NCI-H2171 (cell line): ENCODE measurements at places on chromosomes 3 and 15.

DNA sequence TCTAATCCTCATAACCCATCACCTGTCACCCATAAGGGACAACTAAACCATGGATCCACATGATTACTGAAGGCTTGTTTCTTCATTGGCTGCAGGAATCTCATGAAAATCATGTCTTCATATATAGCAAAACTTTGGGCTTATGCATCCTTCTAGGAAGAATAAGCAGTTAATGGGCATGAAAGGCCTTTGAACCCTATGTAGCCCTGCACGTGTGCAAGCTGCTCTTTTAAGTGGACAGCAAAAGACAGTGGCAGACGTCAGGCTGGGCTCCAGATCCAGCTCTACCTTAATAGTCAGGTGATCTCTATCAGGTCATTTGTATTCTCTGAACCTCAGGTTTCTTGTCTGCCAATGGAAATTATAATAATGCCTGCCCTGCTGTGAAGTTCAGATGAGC is 18.9 kb downstream of the CYP19A1 start:
- DNase-seq = no peak

DNA sequence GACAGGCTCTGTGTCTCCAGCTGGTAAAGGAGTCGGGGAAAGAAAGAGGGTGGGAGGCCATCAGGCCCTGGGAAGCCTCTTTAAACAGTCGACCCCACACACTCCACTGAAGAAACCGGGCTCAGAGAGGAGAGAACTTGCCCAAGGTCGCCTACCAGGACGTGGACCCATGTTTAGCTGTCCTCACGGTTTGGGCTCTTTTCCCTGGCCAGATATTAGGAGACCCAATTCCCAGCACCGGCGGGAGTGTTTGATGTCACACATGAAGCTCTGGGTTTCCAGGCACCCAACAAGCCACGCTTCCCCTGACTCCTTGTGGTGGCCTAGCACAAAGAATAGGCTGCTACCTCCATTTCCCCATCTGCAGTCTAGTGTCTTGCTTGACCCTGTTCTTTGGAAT is 52.2 kb upstream of the GRIP2 start:
- DNase-seq = no peak

GRCh38 chr3:73484656-73485248 is 140.0 kb downstream of the PDZRN3 start:
- DNase-seq = no peak

DNA sequence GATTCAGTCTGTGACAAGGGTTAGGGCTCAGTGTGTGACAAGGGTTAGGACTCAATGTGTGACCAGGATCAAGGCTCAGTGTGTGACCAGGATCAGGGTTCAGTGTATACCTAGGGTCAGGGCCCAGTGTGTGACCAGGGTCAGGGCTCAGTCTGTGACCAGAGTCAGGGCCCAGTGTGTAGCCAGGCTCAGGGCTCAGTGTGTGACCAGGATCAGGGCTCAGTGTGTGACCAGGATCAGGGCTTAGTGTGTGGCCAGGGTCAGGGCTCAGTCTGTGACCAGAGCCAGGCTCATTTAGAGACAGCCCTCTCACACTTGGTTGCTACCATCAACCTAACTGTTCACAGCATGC is 24.2 kb downstream of the LOXL1 start:
- DNase-seq = no peak

GRCh38 chr3:156751461-156752025 is 74.6 kb upstream of the LEKR1 start:
- DNase-seq = no peak

- peak; percentile 25 for DNase-seq
Observed at GRCh38 chr3:168248383-168249204, 152.9 kb upstream of the GOLIM4 start.

- DNase-seq = no peak
Observed at GRCh38 chr15:64112904-64113303, 17.1 kb downstream of the SNX1 start.

DNA sequence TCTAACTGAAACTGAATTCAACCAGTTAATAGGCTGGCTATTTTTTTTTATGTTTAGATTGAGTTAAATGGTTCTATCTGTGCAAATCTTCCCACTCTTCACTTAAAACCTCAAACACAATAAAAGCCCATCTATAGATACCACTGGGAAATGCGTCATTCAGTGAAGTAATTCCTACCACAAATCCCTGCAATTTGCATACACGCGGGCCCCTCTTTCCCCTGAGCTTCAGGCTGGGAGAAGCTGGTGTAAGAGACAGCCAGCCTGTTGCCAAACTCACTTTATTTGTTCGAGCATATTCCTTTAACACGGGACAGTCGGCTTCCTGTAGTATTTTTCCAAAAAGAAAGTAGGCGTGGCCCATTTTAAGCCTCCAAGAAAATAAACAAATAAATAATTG is 26.0 kb upstream of the MCTP2 start:
- no peak for DNase-seq

DNA sequence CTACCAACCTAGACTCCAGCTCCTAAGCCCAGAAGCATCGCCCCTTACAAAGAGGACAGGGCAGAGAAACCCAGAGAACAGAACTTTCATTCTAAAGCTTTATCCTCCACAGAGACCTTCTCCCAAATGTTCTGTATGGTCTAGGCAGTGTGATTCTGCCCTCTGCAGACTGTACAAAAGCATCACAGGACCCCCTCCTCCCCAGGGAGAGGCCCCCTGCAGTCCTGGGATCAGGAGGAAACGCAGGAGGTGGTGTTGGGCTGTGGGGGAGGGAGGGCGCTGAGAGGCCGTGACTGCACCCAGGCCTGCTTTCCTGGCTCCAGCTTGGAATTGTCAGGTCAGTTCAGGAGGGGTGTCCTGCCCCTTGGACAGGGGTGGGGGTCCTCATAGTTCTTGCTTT is 101.3 kb downstream of the DGKG start:
- no peak for DNase-seq

DNA sequence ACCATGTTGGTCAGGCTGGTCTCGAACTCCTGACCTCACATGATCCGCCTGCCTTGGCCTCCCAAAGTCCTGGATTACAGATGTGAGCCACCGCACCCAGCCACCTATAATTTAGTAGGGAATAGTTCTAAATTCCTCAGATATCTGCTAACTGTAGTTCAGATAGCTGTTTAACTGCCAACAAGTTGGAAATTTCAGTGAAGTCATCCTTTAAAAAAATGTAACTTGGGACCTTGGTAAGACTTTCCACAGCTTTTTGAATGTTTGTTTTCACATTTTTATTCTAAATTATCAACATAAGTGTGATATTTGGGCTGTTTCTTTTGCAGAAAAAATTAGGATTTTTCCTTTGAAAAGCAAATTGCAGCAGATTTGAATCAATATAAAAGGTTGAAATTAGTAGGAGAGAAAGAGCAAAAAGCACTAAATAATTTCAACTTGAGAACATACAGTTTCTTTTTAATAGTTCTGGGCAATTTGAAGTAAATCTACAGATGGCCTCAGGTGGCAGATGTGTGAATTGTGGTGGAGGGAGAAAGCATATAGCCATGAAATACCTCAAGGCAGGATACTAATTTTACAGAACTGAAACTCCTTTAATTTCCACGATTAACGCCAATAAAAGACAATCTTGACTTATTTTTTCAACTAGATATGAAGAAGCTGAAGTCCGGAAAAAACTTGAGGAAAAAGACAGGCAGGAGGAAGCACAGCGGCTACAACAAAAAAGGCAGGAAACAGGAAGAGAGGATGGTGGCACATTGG is 34.3 kb downstream of the USP8 start:
- no peak for DNase-seq

- no peak for DNase-seq
Observed at GRCh38 chr3:49217688-49218470, 46.5 kb downstream of the KLHDC8B start.

DNA sequence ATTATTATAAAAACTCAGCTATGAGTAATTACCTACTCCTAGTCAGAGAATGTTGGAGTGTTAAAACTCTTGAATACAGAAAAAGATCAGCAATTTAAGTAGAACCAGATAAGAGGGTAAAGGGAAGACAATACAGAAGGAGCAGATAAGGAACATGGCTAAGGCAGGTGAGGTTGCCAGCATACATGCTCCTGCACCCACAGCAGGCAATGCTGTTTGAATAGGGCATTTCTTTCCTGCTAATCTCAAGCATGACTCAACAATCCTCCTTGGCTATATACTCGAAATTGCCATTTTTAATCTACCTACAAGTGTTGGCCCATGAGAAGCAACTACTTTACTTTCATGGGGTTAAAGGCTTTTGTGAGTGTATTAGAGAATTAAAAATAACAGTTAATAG is 494.5 kb downstream of the DIPK2A start:
- DNase-seq = no peak

DNA sequence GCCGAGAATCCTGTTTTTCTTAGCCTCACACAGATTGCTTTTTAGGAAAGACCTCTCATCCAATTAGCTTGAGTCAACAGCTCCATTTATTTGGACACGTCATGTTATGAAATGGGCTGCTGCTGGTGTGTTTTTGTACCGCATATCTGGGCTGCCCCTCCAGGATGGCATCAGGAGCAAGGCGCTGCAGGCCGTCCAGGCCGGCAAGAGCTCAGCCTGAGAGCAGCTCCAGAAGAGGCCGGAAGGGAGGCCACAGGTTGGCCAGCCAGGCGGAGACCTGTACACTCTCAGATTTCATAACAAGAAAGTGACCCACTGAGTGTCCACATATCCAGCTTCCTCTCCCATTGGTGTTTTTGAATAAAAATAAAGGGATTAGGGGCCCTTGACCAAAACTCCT is 28.3 kb downstream of the FOXL2NB start:
- no peak for DNase-seq

DNA sequence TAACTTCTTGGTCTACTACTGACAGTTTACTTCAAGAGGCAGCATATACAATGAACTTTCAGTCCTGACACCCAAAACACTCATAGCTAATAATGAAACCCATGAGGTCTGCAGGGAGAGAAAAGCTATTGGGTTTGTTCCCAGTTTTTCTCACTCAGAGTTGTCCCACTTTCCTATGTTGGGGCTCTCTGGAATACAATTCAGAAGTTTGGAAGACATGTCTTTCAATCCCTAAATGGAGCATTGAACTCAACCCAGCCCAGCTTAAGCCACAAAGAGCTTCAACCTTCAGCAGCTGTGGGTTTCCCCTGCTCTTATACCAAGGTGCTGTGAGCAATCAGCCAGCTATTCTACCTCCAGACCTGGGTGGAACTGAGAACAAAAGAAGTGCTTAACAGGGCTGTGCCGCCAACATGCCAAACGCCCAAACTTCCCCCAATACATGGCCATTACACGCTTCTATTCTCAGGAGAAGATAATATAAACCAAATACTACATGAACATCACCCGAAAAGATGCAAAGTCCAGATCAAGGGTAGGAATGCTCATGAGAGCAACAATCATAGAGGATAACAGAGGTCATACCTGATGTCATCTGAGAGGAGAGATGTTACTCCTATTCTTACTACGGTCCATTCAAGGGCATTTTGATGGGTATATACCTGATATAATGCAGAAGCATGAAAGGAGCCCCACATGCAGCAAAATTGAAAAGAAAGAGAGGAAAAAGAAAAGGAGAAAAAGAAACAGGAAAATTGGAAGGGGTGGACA is 131.2 kb upstream of the TGFBR2 start:
- DNase-seq = no peak

- DNase-seq = no peak
Observed at GRCh38 chr15:66841953-66842681, 140.1 kb downstream of the SMAD6 start.

DNA sequence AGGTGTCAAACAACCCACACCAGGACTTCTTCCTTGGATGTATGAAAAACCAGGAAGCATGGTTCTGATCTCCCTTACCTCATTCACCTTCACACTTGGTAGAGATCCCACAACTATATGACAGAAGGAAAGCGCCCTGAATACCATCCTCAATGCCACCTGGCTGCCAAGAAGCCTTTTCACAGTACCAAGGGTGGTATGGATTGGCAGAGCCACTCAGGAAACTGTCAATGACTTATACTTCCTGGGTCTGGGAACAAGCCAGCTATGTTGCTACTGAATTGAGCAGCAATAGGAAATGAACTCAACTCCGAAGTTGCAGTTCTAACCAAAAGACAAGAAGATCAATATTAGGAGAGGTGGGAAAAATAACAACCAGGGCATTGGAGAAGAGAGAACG is 72.5 kb upstream of the PSMD6 start:
- DNase-seq = no peak

- DNase-seq = no peak
Observed at GRCh38 chr3:66639809-66640356, 139.1 kb upstream of the LRIG1 start.

GRCh38 chr3:119311081-119311925 is 17.1 kb downstream of the ARHGAP31 start:
- DNase-seq = no peak

GRCh38 chr3:141257961-141258360 is 26.3 kb downstream of the PXYLP1 start:
- DNase-seq = no peak

- no peak for DNase-seq
Observed at GRCh38 chr3:158935846-158936245, 134.0 kb downstream of the MFSD1 start.

DNA sequence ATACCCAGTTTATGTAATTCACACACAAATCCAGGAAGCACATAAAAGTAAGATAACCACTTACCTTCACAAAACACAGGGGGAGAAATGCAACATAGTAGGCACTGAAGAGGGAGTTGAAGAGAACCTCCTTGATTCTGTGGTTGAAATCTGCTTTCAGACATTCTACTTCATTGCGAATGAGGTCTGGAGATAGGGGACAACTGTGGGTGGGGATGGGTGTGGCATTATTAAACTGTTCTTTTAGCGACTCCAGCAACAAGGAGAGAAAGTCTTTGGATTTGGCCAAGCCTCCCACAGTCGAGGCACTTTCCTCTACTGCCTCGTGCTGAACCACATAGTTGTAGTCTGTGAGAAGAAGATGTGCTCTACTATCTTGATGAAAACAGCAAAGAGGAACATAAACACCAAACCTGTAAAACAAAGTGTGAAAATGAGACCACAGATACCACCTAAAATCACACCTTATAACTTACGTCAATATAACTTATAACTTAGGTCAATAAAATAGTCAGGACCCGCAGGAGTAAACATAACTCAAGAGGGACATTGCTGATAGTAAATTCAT is 25.6 kb downstream of the TMEM39A start:
- DNase-seq = no peak

DNA sequence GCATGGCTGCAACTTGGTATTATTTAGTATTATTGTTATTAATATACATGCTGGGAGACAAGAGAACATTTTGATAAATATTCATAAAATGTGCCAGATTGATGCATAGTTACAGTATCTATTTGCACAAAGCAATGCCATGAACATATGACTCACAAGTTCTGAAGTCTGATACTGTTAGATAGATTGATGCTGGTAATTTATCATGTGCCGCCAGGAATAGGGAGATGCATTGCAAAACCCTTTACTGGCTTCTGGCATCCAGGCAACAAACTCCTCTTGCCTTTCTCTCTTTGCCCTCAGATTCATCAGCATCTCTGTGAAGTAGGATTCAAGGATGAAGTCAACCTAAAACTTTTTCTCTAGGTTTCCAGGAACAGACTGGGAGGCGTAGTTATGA is 41.0 kb upstream of the SLC25A26 start:
- DNase-seq = no peak
